ENCODE measurements at places on chromosomes 12 and 14. TPM values are rescaled to one million over a fixed set of nuclear protein-coding genes. Genes with fewer than 3 reads are reported as not detected.

Gene TAS2R9
- polyA plus RNA-seq = not detected

Gene RND1
- 3.0 TPM for polyA plus RNA-seq

- no peak for DNase-seq
These were observed 13.0 kb downstream of the PLEKHG6 start for GRCh38 chr12:6323340-6323994.

Gene RPL10L
- polyA plus RNA-seq = 0.11 TPM

Gene GON7
- 19.5 TPM for polyA plus RNA-seq

Gene MUCL1
- not detected for polyA plus RNA-seq

Gene FAM186B
- 3.9 TPM for polyA plus RNA-seq

GRCh38 chr14:28494196-28494595 lies 272.4 kb upstream of the FOXG1 start:
- DNase-seq = no peak

Gene DACT1
- 23.4 TPM for polyA plus RNA-seq

DNA sequence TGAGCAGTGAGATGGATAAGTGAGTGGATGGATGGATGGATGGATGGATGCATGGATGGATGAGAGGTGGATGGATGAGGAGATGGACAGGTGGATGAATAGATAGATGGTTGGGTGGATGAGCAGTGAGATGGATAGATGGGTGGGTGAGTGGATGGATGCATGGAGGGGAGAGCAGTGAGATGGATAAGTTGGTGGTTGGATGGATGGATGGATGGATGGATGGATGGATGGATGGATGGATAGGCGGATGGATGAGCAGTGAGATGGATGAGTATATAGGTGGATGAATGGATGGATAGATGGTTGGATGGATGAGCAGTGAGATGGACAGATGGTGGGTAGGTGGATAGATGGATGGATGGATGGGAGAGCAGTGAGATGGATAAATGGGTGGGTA lies 30.6 kb downstream of the LRRC74A start:
- DNase-seq = no peak

DNA sequence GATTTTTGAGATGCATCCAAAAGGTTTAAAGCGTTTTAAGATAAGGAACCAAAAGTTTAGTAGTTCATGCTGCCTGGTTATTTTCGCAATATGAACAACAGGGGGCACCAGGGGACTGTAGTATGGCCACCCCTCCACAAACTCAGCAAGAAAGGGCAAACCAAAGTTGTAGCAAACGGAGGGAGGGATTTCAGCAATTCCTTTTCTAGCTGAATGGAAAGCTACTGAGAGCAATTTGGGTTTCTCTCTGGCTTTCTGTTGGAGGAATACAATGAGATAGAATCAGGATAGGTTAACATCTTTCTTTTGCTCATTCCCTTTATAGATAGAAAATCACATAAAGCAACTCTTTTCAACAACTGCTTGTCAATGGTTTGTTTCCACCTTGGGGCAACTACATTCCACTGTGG lies 62.5 kb downstream of the DRAM1 start:
- DNase-seq = peak; percentile 73

- no peak for DNase-seq
These were observed 5.0 kb downstream of the PPTC7 start for GRCh38 chr12:110577864-110578693.

Gene SMARCC2
- 116 TPM for polyA plus RNA-seq

- no peak for DNase-seq
These were observed 18.6 kb downstream of the PSMC1 start for GRCh38 chr14:90274808-90275457.

DNA sequence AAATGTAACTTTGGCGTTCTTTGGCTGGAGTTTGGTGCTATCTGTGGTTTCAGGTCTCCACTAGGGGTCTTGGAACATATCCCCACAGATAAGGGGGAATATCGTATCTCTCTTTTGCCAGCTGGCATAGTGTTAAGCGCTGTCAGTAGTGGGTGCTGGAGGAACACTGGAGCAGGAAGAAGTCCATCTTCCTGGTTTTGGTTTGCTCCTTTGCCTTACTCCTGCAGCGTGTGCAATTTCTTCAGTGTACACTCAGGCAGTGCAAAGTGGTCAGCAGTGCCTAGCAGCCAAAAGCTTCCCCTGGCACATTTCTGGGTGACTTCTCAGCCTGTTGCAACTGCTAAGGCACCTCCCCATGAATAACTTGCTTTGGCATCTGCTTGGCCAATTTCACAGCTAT lies 11.7 kb upstream of the RIPK3 start:
- no peak for DNase-seq

DNA sequence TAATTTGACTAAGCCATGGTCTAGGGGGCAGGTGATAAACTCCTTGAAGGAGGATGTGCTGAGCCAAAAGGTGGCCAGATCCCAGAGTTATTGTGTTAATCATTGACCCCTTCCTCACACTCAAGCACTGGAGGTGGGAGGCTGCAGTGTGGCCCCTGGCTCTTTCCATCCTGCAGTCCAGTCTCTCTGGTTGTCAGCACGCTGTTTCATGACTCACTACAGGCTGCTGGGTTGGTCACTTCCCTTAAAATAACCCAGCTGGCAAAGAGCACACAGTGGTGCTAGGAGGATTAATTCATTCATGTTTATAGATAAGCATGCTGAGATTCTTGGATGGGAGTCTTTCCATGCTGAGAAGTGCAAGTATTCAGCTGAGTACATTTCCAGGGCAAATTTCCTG lies 228.9 kb downstream of the ANO2 start:
- DNase-seq = no peak

GRCh38 chr14:105294142-105294597 lies 6.6 kb downstream of the BRF1 start:
- DNase-seq = peak; percentile 78

Gene IAPP
- polyA plus RNA-seq = not detected

- DNase-seq = no peak
These were observed 175.9 kb upstream of the CDKN3 start for GRCh38 chr14:54220704-54221431.

- DNase-seq = no peak
These were observed 82.0 kb downstream of the DNAH10 start for GRCh38 chr12:123843912-123844748.

Gene CLEC1A
- 3.4 TPM for polyA plus RNA-seq

DNA sequence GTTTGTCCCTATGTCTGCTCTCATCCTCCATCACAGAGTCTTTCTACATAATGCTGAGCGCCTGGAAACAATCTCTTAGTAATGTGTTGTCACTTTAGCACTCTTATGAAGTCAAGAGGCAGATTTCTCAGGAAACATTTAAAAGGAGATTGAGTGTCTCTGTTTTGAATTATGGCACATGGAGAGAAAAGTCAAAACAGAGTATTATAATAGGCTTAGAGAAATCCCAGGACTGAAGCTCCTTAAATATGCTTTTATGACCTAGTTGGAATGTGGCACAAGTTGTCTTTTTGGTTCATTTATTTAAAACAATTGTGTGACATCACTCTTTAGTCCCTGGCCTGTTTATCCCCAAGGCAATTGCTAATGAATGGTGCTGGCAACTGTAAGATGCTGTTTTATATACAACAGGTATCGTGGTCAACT lies 117.8 kb upstream of the HIF1A start:
- no peak for DNase-seq

- DNase-seq = no peak
These were observed 17.4 kb downstream of the PPP1CC start for GRCh38 chr12:110725267-110725666.

- DNase-seq = no peak
These were observed 868.6 kb downstream of the LRFN5 start for GRCh38 chr14:42475289-42475688.

DNA sequence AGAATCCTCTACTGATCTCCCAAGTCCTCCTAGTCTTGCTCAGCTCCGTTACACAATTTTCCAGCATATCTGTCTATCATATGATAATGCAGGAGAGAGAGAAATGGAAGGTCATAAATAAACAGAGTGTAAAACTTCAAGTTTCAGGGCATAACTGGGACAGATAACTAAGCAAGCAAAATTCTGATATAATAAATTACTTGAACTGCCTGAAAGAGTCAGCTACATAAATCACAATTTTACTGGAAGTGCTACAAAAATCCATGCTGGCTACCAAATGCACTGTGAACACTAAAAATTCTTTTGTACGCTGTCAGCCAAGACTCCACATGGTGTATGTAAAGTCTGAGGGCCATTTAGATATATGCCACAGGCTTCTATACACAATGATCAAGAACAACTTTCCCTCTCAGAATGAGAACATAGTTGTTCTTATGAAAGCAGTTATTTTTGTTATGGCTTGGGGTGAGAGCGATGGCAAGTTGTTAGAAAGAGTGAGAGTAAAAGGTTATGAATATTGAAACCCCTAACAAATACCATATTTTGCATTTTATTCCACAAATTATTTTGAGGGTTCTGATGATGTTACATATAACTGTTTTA lies 41.1 kb downstream of the GRIP1 start:
- DNase-seq = peak; percentile 35

GRCh38 chr12:6091786-6092566 lies 32.5 kb downstream of the VWF start:
- no peak for DNase-seq

DNA sequence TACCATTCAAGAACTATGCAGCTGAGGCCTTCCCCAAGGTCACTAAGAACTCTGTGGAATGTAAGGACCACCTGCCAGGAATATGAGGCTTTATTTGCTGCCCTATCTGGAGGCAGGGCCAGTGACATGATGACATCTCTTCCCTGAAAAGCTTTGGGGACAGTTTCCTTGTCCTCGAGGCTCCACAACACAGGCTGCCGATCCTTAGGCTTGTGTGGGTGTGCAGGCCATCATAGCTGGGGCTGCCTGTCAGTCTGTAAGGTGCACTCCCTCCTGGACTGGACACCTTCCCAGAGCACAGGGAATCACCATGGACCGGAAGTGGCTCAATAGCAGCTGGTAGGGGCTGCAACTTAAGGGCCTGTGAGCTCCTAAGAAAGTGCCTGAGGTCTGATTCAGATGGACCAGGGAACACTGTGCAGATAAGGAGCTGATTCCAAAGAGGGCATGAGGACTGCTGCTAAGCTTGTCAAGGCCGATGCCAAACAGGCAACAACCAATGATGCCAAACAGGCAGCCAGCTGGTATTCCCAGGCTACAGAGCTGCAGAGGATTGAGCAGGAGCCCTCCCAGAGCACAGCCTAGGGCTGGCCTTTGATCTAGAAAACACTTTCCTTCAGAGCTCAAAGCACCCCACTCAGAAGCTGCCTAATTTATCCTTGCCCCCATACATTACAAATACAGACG lies 84.3 kb downstream of the CRACR2A start:
- DNase-seq = no peak

- peak; percentile 57 for DNase-seq
These were observed 17.6 kb downstream of the TDP1 start for GRCh38 chr14:89973234-89973823.

Gene CLEC7A
- polyA plus RNA-seq = 1.1 TPM

DNA sequence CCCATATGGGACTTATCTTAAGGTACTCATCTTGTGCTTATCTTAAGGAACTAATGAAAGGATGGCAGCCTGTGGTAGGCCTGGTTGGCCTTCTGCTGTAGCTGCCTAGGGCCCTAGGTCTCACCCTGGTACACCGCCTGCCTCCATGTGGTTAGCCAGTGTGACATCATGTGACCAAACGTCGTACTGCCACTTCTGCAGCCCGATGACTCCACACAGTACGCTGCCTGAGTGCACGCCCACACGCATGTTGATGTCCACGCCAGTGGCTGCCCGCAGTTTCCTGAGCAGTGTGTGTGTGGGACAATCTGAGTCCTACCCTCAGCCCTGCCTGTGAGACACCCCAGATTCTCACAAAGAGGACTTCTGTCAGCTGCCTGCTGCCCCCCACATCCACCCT lies 5.1 kb downstream of the ADCY4 start:
- DNase-seq = no peak

GRCh38 chr12:122867691-122868461 lies 28.0 kb downstream of the VPS37B start:
- no peak for DNase-seq

Gene CLECL1
- polyA plus RNA-seq = 0.22 TPM

DNA sequence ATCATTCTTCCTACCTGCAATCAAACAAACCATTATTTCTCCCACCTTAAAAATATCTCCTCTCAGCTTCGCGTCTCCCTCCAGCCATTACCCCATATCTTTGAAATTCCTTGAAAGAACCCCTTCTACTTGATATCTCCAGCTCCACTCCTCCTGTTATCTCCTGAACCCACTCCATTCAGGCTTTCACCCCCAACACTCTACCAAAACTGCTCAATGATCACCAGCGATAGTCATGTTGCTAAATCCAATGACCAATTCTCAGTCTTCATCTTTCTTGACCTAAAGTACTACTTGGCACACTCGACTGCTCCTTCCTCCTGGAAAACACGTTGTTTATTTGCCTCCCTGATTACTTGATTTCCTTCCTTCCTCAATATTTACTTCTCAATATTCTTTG lies 70.1 kb downstream of the DUSP16 start:
- DNase-seq = no peak

GRCh38 chr12:20701106-20701505 lies 6.0 kb downstream of the SLCO1C1 start:
- no peak for DNase-seq

Gene TRHDE
- 23.8 TPM for polyA plus RNA-seq

Gene KRT83
- not detected for polyA plus RNA-seq
